NCI-H2029 treated with DMSO at 0.1 percent for 48 hours (cell line): ENCODE measurements at places on chromosomes 16 and 17.
A peak's percentile ranks its signal among the peaks of the same experiment; 100 is the strongest.

DNA sequence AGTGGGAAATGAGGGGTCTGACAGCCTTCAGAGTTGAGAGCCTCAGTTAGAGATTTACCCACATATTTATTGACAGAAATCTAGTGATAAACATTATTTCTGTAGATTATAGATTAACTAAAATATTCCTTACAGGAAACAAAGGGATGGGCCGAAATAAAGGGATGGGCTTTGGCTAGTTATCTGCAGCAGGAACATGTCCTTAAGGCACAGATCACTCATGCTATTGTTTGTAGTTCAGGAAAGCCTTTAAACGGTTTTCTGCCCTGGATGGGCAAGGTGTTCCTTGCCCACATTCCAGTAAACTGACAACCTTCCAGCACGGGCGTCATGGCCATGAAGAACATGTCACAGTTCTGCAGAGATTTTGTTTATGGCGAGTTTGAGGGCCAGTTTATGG, 154.8 kb upstream of the TOM1L1 start:
- DNase-seq, result no peak

- no peak for DNase-seq
Measured at GRCh38 chr17:47660064-47660492, 10.4 kb downstream of the KPNB1 start.

DNA sequence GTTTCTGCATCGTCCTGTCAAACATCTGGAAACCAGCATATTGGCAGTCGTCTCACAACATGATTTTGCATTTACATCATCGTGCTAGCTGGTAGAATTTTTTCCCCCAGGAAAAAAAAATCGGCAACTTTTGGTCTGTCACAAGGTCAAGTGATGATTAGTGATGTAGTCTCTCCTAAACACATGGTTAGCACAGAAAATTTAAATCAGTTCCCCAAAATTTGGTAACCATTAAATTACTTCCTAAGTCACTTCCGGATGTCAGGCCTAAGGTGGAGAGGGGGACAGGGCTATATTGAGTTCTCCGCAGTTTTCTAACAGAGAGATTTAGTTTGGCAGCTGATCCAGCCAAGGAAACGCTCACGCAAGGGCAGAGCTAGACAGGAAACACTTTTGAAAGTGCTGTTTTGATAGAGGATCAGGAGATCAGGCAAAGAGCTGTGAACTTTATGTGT, 271.0 kb upstream of the TBX2 start:
- no peak for DNase-seq

DNA sequence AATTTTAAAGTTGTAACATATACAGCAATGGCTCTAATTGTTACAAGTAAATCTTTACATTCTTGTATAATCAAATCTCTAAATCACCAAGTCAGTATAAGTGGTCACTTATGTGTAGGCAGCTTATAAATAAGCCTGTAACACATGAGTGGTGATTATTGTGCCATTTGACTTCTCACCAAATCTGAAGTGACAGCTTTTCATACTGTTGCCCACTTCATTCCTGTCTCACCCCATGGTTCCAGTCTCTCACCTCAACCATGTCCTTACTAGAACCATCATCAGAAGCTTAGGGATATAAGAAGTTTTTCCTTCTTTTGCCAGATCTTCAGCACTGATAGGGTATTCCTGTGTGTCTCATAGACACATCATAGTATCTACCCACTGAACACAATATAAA, 23.5 kb downstream of the TNRC6A start:
- peak; percentile 35 for DNase-seq

GRCh38 chr17:38896346-38896954, 26.6 kb downstream of the LASP1 start:
- DNase-seq, result no peak

GRCh38 chr17:17087424-17088015, 45.3 kb downstream of the MPRIP start:
- no peak for DNase-seq

GRCh38 chr17:32226886-32227285, 38.7 kb upstream of the RHBDL3 start:
- DNase-seq, result no peak

- no peak for DNase-seq
Measured at GRCh38 chr16:87765776-87766484, at the start of gene KLHDC4. Gene KLHDC4 (minus strand): TSS chr16:87765986. CDS start chr16:87765890, 96 bp downstream.

DNA sequence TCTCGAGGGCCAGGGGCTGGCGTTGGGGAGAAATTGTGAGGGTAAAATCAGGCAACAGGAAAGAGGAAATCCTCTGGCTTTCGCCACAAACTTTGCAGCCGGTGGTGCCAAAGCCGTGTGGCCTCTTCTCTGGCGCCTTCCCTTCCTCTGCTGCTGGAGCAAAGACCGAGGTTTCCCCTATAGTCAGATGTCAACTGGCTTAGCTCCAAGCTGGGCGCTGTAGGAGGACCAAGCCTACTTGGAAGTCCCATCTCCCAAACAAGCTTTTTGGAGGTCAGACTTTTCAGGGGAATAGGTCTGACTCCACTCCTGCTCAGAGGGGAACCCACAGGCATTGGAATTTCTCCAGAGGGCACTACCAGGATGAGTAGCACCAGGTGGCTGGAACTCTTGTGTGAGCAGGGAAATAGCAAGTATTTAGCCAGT, 5.0 kb downstream of the IGFBP4 start:
- no peak for DNase-seq

DNA sequence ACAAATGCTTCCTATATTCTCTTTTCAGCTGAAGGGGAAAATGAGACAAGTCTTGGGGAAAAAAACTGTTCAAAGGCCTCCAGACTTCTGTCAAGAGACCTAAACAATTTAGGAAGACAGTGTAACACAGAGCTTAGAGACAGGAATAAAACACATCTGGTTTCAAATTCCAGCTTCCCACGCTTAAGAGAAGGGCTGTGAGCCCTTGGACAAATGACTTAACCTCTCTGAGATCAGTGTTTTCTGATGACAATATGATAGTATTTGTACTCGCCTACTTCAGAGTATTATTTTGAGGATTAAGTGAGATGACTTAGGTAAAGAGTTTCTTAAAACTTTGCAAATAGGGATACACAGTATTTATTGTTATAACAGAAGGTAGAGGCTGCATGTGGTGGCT, 29.5 kb downstream of the SMURF2 start:
- DNase-seq, result no peak

- DNase-seq, result no peak
Measured at GRCh38 chr17:8029121-8029520, 9.7 kb upstream of the ALOX15B start.

- DNase-seq, result peak; percentile 50
Measured at GRCh38 chr17:55056526-55056925, 88.0 kb downstream of the STXBP4 start.

DNA sequence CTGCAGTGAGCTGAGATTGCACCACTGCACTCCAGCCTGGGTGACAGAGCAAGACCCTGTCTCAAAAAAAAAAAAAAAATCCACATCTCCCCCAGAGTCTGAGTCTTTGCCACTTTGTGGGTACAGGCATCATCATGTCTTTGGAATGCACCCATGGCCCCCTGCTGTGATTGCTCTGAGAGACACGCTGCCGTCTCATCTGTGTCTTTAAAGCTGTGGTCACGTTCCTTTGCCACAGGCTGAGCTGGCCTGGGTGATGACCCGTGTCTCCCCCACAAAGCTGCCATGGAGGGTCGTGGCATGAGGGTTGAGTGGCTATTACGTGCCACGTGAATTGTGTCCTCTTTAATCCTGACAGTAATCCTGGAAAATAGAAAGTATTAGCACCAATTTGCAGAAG, 20.2 kb downstream of the CRISPLD2 start:
- DNase-seq, result no peak

GRCh38 chr17:19247473-19247872, 10.3 kb downstream of the EPN2 start:
- no peak for DNase-seq

GRCh38 chr17:17738901-17739300, 57.6 kb downstream of the RAI1 start:
- no peak for DNase-seq

DNA sequence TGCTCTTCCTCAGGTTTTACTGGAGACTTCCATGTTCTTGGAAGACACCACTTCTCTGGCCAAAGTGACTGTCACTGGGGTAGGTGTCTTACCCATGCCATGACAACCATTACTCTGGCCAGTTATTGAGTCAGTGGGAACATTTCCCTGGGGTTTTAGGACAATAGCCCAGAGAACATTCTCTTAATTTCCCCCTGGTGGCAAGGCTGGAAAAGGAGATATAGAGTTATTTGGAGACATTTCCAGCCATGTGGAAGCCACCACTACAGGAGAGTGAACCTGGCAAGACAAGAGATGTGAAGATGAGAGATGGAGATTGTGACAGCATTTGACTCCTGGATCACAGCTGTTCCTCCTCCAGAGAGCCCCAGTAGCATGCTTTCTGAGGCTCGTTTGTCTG, 106.2 kb downstream of the CDK5R1 start:
- DNase-seq, result no peak

- no peak for DNase-seq
Measured at GRCh38 chr17:20315311-20315710, 152.0 kb downstream of the LGALS9B start.

GRCh38 chr17:41178843-41179616, 1.0 kb upstream of the KRTAP4-2 start:
- no peak for DNase-seq

DNA sequence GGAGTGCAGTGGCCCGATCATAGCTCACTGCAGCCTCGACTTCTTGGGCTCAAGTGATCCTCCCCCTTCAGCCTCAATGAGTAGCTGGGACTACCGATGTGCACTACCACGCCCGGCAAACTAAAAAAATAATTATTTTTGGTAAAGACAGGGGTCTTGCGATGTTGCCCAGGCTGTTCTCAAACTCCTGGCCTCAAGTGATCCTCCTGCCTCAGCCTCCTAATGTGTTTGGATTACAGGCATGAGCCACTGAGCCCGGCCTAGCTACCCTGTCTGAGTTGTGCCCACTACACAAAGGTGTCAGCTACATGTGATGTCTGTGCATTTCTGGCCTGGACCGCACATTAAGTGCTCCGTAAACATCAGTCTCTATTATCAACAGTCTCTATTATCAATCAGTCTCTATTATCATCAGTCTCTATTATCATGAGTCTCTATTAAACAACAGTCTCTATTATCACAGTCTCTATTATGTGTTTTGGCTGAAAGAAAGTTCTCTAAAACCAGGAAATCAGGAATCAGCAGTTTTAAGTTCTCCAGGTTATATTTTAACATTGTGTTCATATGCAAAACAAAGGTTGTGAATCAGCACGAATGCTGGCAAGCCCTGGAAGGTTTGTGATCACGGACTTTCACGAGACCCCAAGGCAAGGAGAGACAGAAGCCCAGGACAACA, 721 bp upstream of the WWOX start:
- DNase-seq, result no peak

DNA sequence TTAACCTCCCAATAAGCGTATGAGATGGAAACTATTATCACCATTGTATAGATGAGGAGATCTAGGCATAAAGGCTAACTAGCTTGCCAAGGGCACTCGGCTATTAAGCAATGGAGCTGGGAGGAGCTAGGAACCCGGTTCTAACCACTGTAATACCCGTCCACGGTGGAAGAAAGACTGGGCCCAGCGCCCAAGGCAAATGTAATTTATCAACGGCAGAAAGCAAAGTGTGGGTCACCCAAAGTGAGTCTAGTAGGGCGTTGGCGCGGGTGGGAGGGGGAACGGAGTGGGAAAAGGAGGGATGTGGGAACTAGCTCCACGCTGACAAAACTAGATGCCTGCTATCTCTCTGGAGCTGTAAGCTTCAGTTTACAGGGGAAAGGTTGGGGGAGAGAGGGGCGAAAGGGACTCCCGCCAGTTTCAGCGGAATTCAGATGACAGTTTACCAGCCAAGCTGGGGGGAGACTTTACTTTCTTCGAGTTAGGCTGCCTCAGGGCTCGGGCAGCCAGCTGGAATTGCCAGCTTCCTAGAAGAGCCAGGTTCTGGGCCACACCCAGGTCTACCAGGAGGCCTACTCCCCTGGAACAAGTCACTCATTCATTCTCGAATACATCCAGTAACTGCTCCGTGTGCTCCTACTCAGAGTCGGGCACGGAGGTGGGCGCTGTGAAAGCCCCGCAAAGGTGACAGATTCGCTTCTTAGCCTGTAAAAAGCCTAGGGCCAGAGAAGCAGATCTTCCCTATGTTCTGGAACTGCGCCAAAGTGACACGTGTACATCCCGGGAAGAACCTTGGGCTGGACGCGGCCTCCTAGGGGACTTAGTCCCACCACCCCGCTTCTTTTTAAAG, 837 bp downstream of the LRRC59 start:
- DNase-seq, result no peak
